ENCODE measurements at places on chromosomes 12 and 14.

- no peak for DNase-seq
Measured at GRCh38 chr14:29587761-29588470, 339.7 kb downstream of the PRKD1 start.

DNA sequence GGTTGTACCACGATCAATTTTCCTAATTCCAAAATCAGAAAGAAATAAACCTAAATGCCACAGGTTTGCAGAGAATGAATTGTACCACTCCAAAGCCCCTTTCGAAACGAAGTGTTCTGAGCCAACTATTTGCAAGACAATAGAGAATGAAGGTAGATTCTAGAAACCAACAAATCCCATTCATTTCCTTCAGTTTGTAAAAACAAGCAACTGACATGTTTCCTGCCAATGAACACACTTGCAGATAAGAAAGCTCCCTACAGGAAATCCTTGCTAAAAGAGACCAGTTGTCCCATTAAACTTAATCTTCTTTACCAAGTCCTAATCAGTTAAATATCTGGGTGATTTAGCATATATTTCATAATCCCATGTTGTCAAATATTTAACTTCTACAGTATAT is 198.4 kb upstream of the FOXN3 start:
- no peak for DNase-seq

- no peak for DNase-seq
Measured at GRCh38 chr12:118959348-118959747, 22.0 kb upstream of the SRRM4 start.

DNA sequence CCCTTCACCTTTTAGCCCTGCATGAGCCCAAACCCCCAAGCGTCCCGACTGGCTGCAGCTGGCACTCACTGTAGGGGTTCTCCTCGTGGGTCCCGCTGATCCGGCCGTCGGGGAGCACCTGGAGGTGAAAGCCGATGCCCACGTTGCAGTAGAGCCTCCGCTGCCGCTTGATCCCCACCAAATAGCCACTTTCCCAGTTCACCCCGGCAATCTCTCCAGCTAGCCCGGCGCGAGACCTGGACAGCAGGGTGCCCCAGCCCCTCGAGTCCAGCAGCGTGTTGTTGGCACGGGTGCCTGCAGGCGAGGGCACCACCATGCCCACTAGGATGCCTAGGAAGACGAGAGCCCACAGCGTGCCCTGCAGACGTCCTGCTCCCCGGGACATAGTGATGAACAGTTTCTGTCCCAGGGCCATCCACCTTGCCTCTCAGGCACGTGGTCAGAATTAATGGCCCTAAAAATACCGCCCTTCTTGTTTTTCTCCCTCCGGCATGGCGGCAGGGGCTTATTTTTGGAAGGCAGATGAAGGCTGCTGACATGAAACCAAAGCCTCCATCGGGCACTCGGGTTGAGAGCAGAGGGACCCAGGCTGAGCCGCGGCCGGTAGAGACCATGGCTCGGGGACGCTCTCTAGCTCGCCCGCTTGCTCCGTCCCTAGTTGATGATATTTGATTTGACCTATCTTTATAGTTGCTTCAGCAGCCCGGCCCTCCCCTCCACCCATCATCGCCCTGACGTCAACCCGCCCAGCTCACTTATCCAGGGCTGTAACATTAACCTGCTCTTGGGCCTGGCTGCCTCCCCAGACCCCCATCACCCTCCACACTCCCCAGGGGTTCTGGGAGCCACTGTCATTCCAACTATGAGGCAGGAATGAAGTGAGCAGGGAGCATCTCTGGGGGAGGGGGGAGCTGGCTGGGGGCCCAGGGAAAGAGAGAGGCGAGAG is at the start of gene FGF6:
Gene FGF6 (minus strand): TSS at position 660 of the 946 bp plus-strand sequence. CDS start 245 bp downstream, at position 415.
- no peak for DNase-seq

- no peak for DNase-seq
Measured at GRCh38 chr14:97411938-97412612, 614.9 kb downstream of the VRK1 start.

DNA sequence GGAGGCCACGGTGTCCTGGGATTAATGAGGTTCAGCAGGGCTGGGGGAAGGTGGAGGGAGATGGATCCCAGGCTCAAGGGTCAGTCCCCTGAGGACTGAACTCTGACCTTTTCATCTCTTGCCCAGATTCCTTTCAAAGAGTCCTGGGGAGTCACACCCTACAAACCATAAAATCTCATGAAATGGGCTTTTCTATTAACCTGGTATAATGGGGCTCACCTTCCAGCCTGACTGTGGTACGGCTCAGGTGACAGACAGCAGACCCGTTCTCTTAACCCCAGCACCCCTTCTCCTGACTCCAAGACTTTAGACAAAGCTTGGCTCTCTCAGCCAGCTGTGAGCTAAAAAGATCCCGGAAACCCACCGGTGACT is 268.2 kb downstream of the ADGRD1 start:
- no peak for DNase-seq

DNA sequence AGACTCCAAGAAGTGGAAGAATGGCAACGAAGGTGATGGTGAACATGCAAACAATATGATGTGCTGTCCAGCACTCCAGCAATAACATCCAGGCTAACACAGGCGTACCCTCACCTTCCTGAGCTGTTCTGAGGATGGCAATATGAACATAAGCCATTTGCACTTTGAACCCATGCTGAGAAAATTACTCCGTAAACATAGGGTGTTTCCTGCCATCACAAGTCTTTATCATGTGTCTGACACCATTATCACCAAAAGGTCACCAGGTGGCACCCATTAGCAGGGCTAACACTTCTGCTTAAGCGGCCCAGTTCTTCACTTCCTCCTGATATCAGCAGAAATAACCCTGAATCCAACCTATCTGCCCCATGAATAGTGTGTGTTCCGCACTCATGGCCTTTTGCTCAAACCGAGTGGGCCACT is 482.8 kb downstream of the MED13L start:
- DNase-seq = no peak

GRCh38 chr12:127595506-127595905 is 671.5 kb upstream of the TMEM132C start:
- no peak for DNase-seq

GRCh38 chr12:45273717-45274271 is 57.9 kb downstream of the ANO6 start:
- no peak for DNase-seq

DNA sequence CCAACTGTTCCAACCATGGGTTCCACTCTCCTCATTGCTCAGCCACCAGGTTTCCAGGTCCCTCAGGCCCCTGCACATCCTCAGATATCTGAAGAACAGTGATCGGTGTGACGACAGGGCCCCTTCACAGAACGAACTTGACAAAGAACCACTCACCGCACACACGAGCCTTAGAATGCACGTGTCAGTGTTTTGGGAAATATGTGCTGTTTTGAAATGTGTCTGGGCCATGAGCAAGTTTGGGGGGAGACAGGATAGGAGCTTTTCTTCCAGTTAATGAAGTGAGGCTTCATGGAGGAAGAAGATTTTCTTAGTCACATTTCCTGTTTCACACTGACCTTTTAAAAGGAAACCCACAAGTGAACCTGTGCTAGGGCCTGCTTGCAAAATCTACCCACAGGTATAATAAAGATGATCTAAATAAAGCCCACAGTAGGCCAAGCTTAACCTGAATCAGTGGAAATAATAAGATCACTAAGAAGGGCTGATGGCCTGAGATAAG is 58.6 kb downstream of the ZFP36L1 start:
- no peak for DNase-seq

Data from activated naive CD4-positive, alpha-beta T cell (primary cell).